ENCODE measurements at places on chromosomes 4 and X.

DNA sequence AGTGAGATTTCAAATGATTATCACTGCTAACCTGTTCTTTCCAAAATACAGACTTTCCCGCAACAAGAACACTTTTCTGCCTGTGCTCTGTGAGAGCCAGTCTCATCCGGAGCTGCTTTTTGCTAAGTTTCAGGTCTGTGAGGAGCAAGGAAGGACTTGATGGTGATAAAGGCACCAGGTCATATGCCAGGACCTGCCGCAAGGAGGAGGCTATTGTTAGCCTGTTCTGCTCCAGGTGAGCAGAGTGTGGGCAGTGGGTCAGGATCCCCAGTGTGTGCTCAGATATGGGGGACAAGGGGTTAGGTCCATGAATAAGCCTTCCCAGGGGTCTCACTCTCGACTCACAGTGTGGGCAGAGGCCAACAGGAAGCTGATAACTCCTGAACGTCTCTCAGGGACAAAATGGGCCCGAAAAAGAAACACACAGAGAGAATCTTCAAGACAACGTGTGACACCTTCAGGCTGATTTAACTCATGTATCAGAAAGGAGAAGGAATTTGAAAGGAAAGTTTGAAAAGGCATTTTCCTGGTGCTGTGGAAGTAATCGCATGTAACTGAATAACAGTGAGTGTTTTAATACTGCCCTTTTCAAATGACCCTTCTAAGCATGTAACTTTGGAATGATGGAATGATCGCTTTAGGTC lies 57.7 kb upstream of the PDLIM3 start:
- no peak for DNase-seq

DNA sequence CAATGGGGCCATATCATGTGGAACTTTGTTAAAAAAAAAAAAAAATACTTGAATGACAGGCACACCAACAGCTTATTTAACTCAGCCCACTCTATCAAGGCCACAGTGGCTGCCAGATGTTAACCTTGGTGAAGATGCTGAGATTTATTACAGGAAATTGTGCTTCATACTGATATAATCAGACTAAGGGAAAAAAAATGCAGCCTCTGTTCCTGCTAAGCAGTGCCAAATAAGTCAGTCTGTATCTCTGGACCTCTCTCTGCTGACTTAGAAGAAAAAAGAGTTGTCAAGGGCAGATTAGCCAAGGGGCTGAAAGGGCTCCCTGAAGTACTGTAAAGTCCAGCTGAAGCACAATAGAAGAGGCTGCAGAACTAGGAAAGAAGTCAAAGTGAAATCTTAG lies 677.7 kb upstream of the HTR2C start:
- no peak for DNase-seq

DNA sequence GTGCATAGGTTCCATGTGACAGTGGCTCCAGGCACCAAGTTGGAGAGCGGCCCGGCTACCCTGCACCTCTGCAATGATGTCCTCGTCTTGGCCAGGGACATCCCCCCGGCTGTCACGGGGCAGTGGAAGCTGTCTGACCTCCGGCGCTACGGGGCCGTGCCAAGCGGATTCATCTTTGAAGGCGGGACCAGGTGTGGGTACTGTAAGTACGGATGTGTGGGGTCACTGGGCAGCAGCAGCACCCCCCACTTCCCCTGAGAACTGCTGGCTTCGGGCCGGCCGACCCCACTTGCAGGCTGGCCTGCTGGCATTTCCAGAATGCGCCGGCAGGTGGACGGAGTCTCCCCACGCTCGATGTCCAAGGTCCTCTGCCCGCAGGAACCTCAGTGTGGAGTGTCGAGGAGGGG lies 13.2 kb downstream of the DOK7 start:
- no peak for DNase-seq

DNA sequence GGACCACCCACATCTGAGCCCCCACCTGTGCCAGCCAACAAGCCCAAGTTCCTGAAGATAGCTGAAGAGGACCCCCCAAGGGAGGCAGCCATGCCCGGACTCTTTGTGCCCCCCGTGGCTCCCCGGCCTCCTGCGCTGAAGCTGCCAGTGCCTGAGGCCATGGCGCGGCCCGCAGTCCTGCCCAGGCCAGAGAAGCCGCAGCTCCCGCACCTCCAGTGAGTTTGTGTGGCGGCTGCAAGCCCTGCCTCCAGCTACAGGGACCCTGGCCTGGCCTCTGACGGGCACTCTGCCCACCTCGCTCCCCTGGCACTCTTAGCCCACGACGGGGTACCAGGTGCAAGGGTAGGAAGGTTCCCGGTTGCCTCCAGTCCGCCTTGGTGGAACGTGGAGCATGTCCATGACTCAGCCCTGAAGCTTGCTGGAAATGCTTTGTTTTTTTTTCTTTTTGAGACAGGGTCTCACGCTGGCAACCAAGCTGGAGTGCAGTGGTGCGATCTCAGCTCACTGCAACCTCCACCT lies 13.7 kb upstream of the ADD1 start:
- no peak for DNase-seq

- no peak for DNase-seq
These were observed 84.3 kb downstream of the PDLIM5 start for GRCh38 chr4:94536049-94536448.

GRCh38 chrX:35664833-35665232 lies 133.3 kb upstream of the MAGEB16 start:
- no peak for DNase-seq

DNA sequence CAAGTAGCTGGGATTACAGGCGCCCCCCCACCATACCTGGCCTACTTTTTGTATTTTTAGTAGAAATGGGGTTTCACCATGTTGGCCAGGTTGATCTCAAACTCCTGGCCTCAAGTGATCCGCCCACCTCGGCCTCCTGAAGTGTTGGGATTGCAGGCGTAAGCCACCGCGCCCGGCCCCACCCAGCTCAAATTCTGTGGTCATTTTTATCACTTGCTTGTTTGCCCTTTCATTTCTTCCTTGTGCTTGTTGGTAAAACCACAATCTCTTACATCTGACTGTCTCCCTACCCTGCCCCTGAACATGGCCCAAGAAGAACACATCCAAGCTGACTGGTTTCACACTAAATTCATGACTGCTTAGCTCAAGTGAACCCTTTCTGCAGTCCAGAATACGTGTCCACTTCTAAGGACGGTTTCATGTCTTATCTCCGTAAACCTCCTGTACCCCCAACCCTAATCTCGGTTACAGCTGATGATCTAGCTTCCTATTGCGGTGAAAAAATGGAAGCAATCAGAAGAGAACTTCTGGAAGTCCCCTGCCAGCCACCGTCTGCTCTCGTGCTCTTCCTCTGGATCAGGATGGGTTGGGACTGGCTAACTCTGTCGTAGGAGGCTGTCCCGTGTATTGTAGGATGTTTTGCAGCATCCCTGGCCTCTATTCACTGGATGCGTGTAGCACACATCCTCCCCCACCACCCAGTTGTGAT lies 5.4 kb upstream of the RS1 start:
- no peak for DNase-seq

GRCh38 chrX:22520128-22520828 lies 247.6 kb downstream of the CBLL2 start:
- no peak for DNase-seq

Measured in stimulated activated CD8-positive, alpha-beta memory T cell treated with anti-CD3 and anti-CD28 coated beads, Interleukin-4, amount 100 ng/mL, for 1 hour (primary cell).